ENCODE measurements at places on chromosomes 1 and 21.
A peak's percentile ranks its signal among the peaks of the same experiment; 100 is the strongest.

DNA sequence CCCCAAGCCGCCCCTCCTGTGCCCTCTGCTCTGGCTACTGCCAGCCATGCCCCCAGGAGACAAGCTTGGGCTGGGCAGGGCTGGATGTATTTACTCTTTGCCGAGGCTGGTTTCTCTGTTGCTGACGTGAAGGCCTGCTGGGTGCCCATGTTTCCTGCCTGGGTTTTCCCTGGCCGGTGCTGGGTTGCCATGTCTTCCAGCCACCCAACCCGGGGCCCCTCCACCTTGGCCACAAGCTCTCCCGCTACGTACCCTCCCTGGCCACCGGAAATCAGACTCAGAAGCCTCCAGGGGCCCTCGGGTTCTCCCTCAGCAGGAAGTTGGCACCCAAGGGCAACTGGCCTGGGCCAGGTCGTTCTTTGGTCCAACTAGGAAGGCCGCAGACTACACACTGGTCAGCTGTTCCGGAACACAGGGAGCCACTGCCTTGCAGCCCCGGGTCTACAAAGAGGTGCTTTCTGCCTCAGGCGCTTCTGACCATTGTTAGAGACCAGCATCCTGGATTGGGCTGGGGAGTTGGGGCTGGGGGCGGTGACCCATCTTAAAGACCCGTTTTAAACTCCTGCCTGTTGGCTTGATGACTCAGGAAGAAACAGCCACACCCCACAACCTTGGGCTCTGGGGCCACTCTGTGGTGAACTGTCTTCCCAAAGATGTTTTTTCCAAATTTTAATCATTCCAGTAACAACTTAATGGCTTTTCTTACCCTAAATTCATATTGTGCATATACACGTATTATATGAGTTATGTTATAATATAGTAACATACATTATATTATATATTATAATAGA lies 71.2 kb upstream of the RUNX3 start:
- no peak for DNase-seq

GRCh38 chr1:53608676-53609075 lies 130.3 kb downstream of the GLIS1 start:
- DNase-seq = no peak

- DNase-seq = no peak
Observed at GRCh38 chr1:180934563-180934962, 21.9 kb downstream of the KIAA1614 start.

GRCh38 chr1:64320470-64320869 lies 117.0 kb downstream of the UBE2U start:
- DNase-seq = no peak

GRCh38 chr1:188056011-188056410 lies 1227.3 kb downstream of the PLA2G4A start:
- DNase-seq = no peak

DNA sequence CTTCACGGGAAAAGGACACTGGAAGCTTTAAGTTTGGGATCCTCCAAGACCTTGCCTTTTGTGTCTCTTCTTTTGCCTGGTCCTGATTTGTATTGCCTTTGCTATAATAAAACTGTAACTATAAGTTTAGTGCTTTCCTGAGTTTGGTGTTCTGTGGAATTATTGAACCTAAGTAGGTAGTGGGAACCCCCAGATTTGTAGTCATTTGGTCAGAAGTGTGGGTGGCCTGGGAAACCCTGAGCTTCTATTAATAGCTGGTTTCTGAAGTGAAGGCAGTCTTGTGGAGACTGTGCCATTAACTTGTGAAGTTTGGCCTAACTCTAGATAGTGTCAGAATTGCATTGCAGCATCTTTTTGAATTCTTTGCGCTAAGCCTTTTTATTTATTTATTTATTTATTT lies 6.8 kb upstream of the MYCL start:
- DNase-seq = no peak

GRCh38 chr1:30650038-30650967 lies 73.1 kb downstream of the MATN1 start:
- DNase-seq = no peak

- no peak for DNase-seq
Observed at GRCh38 chr1:5287178-5288150, 633.1 kb downstream of the AJAP1 start.

GRCh38 chr1:218624052-218624451 lies 278.9 kb downstream of the TGFB2 start:
- DNase-seq = no peak

- DNase-seq = no peak
Observed at GRCh38 chr1:26315874-26316850, 1.6 kb upstream of the CD52 start.

DNA sequence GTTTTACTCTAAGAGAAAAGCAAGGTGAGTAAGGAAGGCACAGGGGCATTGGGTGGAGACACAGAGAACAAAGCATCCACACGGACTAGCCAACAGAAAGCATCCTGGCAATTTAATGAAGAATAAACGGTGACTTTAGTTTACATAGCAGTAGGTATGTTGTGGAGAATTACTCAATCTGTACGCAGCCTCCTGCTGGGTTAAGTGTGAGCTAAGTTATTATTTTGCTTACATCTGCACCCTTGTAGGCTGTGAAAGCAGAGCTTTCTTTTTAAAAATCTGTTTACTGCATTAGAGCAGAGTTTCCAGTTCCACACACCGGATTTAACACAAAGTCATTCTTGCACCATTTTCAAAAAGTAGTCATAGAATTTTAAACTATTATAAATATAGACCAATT lies 144.5 kb downstream of the AKT3 start:
- no peak for DNase-seq

- DNase-seq = peak; percentile 79
Observed at GRCh38 chr21:36429947-36430546, 44.9 kb downstream of the CHAF1B start.

DNA sequence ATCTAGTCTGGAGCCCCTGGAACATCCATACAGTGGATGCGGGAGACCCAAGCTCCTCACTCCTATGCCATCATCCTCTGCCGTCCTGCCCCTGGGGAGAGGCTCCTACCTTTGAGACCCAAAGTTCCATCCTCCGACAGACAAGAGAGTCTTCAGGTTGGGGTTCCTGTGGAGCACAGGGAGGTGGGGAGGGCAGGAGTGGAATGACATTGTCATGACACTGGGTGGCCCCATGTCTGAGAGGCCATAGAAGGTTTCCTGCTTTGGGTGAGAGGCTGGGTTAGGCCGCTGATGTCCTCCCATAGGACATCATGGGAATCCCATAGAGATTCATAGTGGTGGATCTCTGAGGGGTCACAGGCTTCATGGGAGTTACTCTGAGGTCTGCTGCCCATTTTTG lies 2.0 kb downstream of the CHI3L1 start:
- peak; percentile 21 for DNase-seq

- no peak for DNase-seq
Observed at GRCh38 chr1:168466092-168466713, 77.6 kb downstream of the XCL2 start.

- no peak for DNase-seq
Observed at GRCh38 chr21:30580132-30580531, 10.1 kb downstream of the KRTAP22-2 start.

- no peak for DNase-seq
Observed at GRCh38 chr1:199780948-199781670, 246.4 kb upstream of the NR5A2 start.

DNA sequence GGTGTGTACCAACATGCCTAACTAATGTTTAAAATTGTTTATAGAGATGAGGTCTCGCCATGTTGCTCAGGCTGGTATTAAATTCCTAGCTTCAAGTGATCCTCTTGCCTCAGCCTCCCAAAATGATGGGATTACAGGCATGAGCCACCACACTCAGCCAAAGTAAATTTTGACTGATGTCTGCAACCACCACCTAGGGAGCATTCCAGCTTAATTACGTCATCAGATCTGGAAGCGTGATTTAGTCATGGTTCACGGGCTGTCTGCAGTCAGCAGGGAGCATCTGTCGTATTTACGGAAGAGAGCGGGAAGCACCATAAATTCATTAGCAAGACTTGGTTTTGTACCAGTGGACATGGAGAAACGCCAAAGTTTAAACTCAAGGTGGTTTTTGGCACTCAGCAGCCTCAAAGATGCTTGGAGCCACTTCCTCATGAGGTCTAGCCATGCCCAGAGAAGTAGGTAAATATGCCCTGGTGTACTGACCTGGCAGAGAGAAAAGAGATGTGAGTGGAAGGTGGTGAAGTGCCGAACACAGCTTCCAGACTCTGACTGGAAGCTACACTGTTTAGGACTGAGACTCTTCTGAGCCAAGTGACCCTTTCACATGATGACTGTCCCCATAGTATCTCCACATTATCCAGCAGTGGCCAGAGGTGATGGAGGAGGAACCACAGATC lies 60.8 kb upstream of the SLC35F3 start:
- no peak for DNase-seq

- DNase-seq = no peak
Observed at GRCh38 chr1:240031009-240031408, 60.7 kb upstream of the FMN2 start.

DNA sequence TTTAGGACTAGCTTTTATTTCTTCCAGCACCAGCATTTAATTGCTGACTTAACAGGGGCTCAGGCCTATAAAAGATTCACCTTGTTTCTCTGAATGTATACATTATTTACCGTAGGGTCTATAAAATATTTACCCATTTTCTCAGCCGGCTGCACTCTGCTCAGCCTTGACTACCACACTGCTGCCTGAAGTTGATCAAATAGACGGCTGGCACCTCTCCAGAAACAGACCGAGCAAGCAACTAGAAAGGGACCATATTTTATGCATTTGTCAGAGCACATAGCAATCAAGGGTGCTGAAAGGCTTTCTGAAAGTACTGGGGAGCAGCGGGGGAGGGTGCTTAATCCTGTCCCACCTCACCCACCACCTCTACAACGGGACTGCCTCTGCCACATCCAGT lies 64.7 kb upstream of the FGGY start:
- DNase-seq = no peak

GRCh38 chr1:80293818-80294217 lies 1287.3 kb upstream of the ADGRL4 start:
- no peak for DNase-seq

GRCh38 chr1:219990782-219991510 lies 55.4 kb downstream of the EPRS1 start:
- no peak for DNase-seq

DNA sequence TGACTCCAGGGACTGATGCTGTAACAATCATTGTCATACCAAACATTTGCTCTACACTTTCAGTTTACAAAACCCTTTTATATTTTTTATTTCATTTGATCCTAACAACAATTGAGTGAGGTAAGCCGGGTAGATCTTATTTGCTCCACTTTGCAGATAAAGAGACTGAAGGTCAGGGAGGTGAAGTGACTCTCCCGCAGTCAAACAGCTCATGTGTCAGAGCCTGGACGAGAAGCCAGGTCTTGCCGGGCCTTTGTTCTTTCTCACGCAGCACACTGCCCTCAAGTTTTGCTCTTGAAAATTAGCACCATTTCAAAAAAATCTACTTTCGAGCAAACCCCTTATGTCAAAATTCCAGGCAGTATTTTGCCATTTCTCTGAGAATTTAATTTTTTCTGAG lies 65.2 kb downstream of the CD247 start:
- DNase-seq = no peak

- DNase-seq = no peak
Observed at GRCh38 chr21:45166931-45167330, 92.6 kb downstream of the ADARB1 start.

DNA sequence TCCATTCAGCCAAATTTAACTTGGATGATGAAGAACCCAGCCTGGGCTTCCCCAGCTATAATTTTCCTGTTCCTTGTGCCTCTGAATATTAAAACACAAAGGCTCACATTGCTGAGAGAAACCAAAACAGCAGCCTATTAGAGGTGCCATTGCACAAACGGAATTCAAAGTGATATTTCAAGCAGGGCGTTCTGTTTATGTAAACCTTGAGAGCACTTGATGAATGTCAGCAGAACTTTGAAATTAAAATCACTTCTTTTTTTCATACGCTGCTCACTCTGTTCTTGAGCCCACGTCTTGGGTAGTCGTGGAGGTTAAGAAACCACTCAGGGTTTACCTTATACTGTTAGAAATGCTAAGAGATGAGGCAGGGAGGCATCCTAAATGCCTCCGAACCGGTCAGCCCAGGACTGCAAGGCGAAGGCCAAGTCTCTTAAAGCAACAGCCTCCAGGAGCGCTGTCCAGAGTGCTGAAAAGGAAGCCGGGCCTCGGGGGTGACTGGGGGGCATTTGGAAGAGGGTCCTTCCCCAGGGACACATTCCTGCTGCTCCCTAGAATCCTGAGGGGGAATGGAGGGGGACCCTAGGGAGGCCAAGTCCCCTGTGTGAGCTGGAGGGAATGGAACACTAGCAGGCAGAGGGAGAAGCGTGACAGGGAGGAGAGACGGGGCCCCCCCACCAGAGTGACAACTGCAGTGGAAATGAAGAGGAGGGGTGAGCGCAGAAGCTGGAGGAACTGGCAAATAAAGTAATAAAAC lies 154.8 kb upstream of the VAMP3 start:
- DNase-seq = peak; percentile 70

- DNase-seq = peak; percentile 93
Observed at GRCh38 chr1:55215194-55216021, at the start of gene USP24. USP24 (minus strand) TSS chr1:55215364; CDS start chr1:55215113, 251 bp downstream.

DNA sequence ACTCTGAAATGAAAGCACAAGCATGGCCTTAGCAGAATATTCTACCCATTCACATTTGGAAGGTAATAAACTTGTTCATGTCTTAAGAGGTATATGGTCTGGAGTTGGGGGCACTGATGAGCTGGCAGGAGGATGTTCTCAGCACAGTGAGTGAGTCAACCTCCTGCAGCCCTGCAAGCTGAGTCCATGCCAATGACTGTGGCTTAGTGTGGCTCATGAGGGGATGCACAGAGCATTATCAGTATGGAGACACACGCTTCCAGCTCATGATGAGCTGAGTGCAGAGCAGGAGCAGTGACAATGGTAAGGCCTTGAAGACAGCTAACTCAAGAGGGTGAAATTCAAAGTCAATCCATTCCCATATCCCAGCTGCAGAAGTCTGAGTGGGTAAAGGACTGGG lies 102.3 kb downstream of the TNFSF18 start:
- no peak for DNase-seq

DNA sequence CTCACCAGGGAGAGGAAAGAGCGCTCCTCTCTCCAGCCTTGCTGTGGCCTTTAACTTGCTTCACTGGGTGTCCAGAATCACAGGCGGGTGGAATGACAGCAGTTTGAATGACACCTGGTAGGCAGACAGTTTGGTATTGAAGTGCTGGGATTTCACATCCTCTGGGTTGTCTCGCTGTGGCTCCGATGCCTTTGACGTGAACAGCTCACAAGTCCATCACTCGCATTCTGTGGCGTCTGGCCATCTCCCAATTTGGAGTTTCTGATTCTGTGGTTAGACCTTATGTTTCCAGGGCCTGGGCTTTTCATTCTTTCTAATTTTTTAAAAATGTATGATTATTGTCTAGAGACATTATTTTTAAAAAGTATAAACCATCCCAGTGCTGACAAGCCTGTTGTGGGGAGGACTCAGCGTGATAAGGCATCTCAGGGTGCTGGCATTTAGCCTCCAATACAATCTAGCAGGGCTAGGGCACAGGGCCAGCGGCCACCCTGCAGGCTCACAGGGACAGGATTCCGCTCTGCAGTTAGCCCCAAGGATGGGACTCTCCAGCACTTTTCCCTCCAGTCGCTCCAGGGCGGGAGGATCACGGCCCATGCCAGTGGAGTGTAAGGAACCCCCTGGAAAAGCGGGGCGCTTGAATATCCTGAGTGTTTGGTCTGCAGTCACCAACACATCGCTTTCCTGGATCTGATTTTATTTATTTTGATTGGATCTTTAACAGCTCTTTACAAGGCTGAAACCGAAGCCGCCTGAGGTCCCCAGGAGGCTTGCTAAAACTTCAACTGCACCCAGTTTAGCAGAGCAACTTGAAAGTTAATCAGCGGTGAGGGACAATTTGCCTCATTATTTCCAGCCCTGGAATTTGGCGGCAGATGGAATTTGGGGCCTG lies 178.3 kb downstream of the TRABD2B start:
- no peak for DNase-seq
